Left lobe of liver (tissue), 2 donors: ENCODE measurements at places on chromosomes 11 and 22.

- no peak for DNase-seq
Measured at GRCh38 chr11:113572136-113572735, 97.0 kb upstream of the DRD2 start.

GRCh38 chr22:43240614-43241013 is 53.7 kb upstream of the TTLL12 start:
- DNase-seq = no peak

DNA sequence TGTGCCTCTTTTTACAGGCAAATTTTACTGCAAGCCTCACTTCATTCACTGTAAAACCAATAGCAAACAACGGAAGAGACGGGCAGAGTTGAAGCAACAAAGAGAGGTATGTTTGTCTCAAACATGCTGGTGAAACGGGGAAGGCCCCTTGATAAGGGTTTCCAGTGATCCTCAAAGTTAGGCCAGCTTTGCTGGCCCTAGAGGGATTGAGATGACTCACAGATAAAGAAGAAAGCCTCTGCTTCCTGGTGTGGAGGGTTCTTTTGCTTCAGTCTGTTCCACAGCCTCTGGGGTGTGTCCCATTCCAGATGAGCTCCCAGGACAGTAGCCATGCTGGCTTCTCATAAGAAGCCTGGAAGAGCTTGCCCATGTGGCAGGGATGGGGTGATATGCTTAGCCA is 118.9 kb upstream of the PARVA start:
- DNase-seq = no peak

DNA sequence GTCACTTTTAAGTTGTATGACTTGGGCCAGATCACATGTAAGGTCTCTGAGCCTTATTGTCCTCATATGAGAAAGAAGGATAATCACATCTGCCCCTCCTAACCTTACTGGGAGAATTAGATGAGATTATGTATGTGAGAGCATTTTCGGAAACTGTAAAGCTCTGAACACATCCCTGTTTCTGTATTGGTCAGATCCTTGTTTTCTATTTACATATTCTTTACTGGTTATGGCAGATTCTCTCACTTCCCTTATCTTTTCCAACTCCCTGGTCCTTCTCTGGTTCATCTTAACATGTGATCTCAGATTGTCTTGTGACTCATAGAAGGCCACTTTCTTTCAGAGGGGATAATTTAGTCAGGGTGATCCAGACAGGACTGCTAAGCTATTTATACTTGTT is 41.8 kb downstream of the CCDC81 start:
- DNase-seq = no peak

- no peak for DNase-seq
Measured at GRCh38 chr11:45021692-45022141, 71.0 kb upstream of the TP53I11 start.

DNA sequence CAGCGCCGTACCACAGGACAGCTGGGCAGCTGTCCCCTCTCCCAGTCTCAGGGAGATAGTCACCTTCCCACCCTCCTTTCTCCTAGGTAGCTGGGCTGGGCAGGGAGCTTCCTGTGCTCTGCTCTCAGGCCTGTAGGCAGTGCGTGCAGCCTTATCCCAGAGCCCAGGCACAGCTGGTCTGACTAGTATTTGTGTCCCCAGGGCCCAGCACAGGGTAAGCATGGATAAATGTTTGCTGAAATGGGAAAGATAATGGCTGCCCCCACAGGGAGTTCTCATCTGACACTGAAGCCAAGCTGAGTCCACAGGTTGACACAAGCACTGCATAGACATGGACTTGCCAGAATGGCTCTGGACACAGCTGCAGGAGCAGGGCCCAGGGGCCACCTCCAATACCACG is 9.8 kb downstream of the SLC15A3 start:
- no peak for DNase-seq

DNA sequence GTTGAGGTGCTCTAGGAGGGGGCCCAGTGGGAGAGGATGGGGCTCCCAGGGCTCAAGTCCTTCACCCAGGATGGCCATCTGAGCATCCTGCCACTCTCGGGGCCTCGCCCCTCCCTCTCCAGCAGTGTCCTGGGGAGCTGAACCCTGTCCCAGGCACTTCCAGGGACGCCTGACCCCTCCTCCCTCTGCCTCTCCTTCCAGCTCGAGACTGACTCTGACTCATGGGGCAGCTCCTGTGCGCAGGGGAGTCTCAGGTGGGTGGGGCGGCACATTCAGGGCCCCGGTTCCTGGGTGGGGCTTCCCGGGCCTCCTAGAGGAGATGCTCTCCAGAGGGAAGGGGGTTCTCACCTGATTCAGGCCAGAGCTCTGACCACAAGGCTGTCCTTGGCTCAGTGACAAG is 77.1 kb upstream of the IGLL5 start:
- no peak for DNase-seq

GRCh38 chr11:74902342-74902741 is 46.5 kb downstream of the XRRA1 start:
- no peak for DNase-seq
